ENCODE measurements at places on chromosomes 4 and X.

GRCh38 chr4:28227764-28228163 is 1367.1 kb downstream of the STIM2 start:
- no peak for DNase-seq

- no peak for DNase-seq
These were observed 48.3 kb downstream of the MEPE start for GRCh38 chr4:87881115-87881514.

DNA sequence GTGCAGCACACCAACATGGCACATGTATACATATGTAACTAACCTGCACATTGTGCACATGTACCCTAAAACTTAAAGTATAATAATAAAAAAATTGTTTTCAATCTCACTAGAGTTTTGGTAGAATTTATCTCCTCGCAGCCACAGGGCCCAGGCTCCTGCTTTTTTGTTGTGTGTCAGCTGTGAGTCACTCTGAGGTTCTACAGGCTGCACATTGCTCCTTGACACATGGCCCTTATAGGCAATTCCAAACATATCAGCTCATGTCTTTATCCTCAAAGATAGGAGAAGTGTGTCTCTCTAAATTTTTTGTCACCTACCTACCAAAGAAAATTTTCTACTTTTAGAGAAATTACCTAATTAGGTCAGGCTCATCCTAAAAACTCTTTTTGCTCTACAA is 252.1 kb upstream of the ADGRL3 start:
- DNase-seq, result peak; percentile 26

DNA sequence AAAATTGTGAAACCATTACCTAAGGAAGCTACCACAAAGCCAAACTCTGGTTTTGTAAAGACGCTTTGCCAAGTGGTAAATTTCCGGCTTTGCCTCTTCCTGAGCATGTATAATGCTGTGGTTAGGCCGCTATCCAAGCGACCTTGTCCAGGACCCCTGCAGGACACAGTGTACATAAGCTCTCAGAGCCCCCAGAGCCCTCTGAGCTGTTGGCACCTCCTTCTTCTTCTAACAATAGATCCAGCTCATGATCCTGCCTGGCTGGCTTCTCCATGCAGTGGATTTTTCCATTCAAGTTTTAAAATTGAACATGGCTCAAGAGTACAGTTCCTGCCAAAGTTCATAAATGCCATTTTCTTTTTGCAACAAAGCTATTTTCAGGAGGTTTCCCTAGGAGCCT is 326.7 kb downstream of the MAPK10 start:
- peak; percentile 41 for DNase-seq

DNA sequence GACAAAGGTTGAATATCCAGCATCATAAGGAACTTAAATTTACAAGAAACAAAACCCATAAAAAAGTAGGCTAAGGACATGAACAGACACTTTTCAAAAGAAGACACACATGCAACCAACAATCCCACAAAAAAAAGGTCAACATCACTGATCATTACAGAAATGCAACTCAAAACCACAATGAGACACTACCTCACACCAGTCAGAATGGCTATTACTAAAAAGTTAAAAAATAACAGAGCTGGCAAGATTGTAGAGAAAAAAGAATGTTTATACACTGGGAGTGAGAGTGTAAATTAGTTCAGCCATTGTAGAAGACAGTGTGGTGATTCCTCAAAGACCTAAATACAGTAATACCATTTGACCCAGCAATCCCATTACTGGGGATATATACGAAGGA is 474.7 kb downstream of the TRIML1 start:
- no peak for DNase-seq

- peak; percentile 44 for DNase-seq
These were observed 36.1 kb upstream of the OTUD4 start for GRCh38 chr4:145216535-145216934.

DNA sequence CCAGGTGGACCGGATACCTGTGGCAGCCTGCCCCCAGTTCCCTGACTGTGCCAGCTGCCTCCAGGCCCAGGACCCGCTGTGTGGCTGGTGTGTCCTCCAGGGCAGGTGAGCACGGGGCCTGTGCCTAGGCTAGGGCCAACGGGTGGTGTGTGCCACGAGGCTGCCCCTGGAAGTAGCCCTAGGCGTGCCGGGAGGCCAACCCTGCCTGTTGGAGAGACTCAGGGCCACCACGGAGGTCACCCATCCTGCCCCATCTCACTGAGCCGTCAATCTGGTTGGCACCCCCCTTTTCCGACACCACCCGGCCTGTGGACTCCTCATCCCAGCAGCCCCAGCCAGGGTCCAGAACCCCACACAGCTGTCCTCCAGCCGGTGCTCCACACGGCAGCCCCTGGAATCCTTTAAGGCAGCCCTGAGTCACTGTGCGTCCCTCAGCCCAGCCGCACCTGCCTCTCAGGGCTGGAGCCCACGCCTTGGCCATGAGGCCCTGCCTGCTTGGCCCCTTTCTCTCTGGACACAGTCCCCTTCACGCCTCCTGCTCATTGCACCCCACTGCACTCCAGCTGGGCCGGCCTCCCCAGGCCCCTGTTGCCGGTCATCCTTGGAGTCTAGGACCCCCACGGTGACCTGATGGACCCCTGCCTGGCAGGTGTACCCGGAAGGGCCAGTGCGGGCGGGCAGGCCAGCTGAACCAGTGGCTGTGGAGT is 5.3 kb downstream of the PLXNB3 start:
- DNase-seq, result no peak

GRCh38 chr4:166896254-166896653 is 338.0 kb downstream of the SPOCK3 start:
- no peak for DNase-seq

- DNase-seq, result peak; percentile 45
These were observed 1.6 kb upstream of the JCHAIN start for GRCh38 chr4:70667740-70668535.

GRCh38 chr4:16807355-16807754 is 91.1 kb downstream of the LDB2 start:
- peak; percentile 25 for DNase-seq

DNA sequence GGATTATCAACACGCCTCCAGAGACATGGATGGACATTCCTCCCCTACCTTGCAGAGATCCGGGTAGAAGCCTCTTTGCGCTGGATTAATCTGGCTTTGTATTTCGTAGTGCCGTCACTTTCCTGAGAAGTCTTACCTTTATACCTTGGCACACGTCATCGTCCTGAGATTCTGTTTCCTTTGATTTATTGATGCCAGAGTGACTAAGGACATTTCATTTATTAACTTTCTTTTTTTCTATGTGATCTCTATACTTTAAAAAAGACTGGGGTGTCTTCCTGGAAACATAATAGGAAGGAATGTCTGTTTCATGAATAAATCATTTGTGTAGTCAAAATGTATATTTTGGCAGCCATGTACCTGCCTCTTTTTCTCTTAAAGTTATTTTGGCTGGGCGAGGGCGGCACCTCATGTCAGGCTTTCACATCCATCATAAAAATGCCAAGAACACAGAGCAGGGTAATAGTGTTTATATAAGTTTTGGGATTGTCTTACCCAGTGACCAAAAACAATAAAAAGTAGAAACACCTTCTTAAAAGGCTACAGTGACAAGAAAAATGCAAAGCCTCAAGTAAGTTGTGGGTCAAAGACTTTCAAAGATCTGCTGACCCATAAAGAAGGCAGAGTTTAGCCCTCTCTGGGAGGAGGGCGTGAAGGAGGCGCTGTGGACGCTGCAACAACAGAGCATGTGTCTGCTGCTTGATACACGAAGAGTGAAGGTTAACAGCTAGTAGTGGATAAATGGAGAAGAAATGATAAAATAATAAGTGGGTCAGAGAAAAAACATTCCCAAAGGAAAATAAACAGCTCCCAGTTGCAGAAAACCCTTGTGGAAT is 124.4 kb downstream of the SHROOM3 start:
- DNase-seq, result no peak

- DNase-seq, result no peak
These were observed 69.9 kb downstream of the TRAPPC11 start for GRCh38 chr4:183729069-183729406.

DNA sequence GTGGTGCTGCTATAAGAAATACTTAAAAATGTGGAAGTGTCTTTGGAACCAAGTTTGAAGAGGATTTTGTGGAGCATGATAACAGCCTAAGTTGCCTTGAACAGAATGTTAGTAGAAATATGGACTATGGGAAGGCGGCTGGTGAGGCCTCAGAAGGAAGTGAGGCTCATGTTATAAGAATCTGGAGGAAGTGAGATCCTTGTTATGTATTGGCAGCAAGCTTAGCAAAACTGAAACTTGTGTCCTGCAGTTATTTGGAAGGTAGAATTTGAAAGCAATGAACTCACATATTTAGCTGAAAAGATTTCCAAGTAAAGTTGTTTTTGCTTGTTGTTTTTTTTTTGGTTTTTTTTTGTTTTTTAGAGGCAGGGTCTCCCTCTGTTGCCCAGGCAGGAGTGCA is 13.6 kb upstream of the MED14 start:
- no peak for DNase-seq

- DNase-seq, result peak; percentile 46
These were observed 507 bp downstream of the LIN54 start for GRCh38 chr4:83010111-83010521.

DNA sequence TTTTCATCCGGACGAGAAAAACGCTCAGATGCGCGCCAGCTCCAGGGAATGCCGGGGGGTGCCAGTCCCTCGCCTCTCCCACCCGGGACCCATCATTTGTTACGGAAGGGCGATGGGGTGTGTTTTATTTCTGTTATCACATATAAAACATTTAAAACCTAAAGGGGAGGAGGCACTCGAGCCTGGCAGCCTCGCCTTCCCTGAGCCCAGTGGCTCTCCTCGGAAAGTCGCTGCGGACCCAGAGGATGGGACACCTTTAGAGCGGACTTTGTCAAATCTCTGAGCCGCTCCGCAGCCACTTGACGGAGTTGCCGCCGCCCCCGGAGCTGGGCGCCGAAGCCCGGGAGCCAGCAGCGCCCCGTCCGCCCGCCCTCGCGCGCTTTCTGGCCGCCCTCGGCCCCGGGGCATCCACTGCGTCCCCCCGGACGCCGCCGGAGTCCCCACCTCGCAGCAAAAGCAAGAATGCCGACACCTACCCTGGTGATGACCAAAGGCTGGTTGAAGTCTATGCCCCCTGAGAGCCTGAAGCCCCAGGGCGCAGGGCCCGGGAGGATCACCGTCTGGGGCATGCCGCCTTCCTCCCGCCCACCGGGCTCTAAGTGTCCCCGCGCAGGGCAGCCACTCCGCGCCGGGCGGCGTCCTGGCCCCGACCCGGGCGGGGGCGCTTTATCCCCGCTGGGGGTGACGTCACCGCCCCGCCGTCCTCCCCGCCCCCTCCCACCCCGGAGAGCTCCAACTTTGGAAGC is at the start of gene PDLIM3:
Gene PDLIM3, minus strand, starts transcription at position 642 of the 746 bp plus-strand sequence. Its CDS starts 73 bp downstream, at position 569.
- DNase-seq, result peak; percentile 30

DNA sequence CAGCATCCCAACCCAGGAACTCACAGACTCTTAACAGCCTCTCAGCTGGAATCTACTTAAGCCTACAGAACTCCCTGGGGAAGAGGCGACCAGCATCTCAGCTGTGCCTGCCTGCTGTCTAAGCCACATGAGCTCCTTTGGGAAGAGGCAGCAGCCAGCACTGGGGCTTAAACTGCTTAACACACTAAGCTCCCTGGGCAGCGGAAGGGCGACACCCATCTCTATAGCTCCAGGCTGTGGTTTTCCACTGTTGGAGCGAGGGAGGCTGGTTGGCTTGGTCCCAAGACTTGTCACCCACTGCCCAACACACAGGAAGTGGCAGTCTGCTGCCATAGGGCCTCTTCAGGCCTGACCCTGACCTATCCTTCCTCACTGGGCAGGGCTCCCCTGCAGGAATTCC is 1544.1 kb upstream of the ADGRL3 start:
- DNase-seq, result no peak

GRCh38 chr4:122710434-122711308 is 21.8 kb upstream of the BBS12 start:
- peak; percentile 44 for DNase-seq

DNA sequence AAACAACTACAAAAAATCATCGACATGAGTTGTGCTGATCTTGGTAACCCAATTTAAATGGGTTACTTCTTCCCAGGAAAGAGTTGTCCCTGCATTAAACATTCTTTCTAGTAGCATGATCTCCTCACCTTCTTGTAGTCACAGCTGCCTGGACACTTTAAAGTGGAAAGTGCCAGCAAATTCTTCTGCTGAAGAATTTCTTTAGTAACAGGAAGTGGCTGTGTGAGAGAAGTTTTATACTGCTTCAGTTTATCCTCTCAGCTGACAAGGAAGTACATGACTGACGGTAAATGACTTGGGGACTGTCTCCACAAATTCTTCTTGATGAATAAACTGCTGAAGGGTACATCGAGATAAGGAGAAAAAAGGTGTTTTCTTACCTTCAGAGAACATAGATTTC is 18.2 kb upstream of the TNIP3 start:
- DNase-seq, result peak; percentile 33

DNA sequence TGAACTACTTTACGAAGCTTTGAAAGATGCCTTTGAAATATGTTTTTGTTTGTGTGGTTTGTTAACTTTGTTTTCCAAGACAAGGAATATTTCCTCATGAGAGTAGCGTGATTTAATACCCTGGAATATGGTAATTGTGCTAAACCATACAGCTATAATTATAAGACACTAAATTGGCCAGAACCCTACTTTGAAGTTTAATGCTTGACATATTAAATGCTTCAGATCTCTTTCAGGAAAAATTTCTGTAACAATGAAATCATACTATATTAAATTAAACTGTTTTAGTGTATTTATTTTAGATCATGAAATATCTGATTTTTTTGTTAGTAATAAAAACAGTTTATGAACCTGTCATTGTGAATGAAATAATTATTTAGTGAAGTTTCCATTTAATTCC is 63.5 kb downstream of the DCLK2 start:
- DNase-seq, result no peak

- peak; percentile 15 for DNase-seq
These were observed 72.8 kb downstream of the MANBA start for GRCh38 chr4:102687982-102688433.

- DNase-seq, result no peak
These were observed 3.4 kb downstream of the MAML3 start for GRCh38 chr4:140150636-140150885.

GRCh38 chr4:113447061-113447460 is 314.5 kb downstream of the CAMK2D start:
- no peak for DNase-seq

DNA sequence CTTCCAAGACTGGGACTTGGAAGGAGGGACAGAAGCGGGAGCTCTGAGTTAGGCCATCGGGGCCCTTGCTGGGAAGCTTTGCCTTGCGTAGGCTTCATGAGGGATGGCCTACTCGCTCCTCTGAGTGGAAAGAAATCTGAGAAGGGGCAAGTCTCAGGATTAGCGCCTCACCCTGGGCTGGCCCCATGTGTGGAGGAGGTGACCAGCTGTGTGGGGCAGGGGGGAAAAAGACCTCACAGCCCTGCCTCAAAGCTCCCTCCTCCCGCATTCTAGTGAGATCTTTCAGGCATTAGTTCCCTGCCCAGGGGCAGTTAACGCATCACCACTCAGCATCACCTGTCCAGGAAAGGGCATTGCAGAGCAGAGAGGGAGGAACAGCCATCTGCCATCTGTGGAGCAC is 156.1 kb downstream of the ENPP6 start:
- no peak for DNase-seq

- no peak for DNase-seq
These were observed 51.7 kb downstream of the SLC7A11 start for GRCh38 chr4:138190452-138190858.
